GM18507 (cell line): ENCODE measurements at places on chromosomes 4 and X.

- no peak for DNase-seq
Measured at GRCh38 chr4:83905952-83906351, 370.0 kb downstream of the GPAT3 start.

DNA sequence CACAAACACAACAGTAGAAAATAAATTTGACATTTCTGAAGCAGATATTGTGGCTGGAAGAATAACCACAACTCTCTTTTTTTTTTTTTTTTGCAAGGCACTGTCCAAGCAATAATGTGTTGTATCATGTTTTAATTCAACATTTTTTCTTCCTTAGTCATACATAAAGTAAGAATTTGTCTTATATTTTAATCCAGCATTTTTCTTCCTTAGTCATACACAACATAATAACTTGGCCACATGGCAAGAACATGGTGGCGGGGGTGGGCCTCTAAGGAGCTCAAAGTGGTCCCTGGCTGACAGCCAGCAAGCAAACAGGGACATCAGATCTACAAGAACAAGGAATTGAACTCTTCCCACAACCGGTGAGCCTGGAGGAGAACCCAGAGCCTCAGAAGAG is 20.2 kb downstream of the FBXW7 start:
- DNase-seq, result no peak

DNA sequence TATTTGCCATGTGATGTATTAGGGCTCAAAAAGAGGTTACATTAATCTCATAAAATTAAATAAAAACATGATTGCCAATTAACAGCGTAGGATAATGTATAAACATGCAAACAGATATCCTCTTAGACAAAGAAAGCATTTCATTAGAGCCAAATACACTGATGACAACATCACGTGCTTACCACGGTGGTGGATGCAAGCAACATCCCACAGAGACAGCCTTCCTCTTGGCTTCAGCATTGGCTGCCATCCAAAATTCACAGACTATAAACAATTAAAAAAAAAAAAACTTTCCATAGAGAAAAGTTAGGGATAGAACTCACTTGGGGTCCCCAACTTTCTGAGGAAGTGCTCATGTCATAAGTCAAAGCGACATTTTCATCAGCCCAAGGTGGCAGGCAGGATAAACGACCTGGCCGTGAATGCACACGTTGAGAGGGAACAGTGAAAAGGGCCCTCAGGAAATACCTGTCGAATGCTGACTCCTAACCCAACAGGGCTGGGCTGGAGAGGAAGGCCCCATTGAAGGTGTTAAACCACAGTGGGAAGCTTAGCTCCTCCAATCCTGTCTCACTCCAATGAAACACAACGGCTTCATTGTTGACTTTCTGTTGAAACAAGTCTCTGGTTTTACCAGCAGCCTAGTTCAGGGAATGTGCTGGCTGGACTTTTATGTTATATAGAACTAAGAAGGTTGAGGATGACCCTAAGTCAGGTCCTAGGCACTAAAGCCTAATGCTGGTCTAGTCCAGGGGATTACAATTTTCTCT is 48.4 kb downstream of the IDS start:
- DNase-seq, result no peak

DNA sequence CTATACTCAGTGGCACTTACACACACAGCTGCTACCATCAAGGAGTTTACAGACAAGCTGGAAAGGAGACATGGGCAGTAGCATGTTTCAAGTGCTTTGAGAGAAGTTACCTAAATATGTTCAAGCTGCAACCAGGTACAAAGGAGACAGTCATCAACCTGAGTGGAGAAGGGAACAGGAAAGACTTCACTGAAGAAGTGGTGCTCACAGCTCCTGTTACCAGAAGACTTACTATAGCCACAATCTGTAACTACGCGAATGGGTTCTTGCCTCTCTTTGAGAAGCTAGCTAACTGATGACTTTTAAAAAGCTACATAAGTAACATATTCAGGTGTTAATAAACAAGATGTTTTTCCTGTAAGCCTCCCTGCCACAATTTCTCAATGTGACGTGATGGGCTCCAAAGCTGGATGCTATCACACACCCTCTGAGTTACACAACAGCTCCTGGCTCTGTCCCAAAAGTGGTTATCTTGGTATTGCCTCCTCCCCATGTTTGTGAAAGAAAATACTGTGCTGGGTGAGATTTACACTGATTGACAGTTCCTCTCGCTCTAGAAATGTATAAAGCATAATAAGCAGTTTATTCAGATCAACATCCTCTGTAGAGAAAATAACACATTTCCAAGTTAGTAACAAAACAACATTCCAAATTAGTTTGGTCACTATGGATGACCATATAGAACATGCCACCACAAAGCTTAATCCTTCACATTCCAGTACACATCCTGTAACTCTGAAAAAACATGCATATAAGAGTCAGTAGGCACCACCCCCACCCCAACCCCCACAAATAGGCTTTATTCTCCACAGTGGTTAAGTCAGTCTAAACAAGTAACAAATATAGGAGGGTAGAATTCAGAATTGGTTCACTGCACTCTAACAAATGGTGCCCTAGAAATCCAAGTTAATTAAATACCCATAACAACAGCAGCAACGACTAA is 81.8 kb downstream of the FRYL start:
- no peak for DNase-seq

DNA sequence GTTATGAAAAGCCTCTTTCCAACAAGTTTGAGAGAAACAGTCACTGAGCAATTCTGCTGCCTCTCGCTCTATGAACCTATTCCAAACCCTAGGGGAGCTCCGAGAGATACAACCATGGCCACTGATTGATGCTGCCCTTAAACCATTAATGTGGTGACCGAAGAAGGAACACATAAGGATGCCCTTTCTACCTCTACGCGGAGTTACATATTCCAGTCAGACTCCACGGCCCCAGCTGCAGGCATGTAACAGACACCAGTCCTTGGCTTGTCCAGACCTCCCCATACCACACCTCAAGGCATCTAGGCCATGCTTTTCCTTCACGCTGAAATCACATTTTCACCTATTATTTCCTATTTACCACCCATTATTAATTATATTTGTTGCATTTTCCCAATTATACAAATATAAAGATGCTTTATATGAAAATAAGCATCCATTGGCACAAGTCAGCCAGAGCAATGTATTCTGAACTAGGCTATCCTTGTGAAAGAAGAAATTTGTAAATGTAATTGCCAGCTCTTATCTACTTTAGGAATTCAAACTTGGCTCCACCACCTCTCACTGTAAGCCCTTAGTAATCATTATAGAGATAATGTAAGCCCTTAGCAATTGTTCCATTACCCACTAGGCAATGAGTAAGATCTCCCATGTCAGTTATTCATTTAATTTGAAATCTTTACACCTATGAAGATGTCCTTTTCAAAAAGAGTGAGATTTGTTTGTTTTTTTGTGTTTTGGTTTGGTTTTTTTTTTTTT is 338.4 kb downstream of the NR3C2 start:
- DNase-seq, result no peak

- DNase-seq, result no peak
Measured at GRCh38 chr4:48998440-48998839, 12.4 kb downstream of the CWH43 start.

DNA sequence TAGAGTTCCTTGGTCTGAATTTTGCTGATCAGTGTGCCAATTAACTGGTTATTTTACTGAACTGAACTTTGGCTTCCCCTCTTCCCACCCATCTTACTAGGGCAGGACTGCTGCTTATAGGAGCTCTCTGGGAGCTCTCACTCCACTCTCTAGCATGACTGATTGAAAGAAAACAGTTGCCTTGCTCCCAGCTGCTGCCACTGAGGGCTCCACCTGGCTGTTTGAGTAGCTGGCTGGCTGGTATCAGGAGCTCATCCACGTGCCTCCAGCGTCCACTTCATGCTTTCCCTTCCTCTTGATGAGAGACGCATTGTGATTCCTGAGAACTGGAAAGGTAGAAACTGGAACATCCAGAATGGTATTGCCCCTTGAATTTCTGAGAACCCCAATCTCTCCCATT is 73.0 kb upstream of the KLHL13 start:
- DNase-seq, result no peak

DNA sequence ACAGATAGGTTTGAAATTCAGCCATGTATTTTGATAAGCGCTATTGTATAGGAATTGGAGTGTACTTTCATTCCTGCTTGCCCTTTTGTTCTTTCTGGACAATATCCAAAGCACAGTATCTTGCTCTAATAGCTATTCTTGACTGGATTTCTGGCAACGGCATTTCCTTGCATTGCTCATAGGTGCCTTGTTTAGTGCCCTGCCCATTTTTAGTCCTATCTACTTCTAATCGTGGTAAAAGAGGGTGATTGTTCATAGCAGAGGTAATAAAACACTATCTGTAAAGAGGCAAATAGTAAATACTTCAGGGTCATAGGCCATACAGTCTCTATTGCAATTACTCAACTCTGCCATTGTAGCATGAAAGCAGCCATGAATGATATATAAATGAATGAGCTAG is 155.9 kb downstream of the IL1RAPL2 start:
- no peak for DNase-seq
